Activated naive CD4-positive, alpha-beta T cell (primary cell): ENCODE measurements at places on chromosomes 7 and 10.

GRCh38 chr10:997266-998022, 9.2 kb downstream of the GTPBP4 start:
- no peak for DNase-seq

- DNase-seq, result no peak
These were observed 58.3 kb downstream of the IKZF1 start for GRCh38 chr7:50362712-50363282.

DNA sequence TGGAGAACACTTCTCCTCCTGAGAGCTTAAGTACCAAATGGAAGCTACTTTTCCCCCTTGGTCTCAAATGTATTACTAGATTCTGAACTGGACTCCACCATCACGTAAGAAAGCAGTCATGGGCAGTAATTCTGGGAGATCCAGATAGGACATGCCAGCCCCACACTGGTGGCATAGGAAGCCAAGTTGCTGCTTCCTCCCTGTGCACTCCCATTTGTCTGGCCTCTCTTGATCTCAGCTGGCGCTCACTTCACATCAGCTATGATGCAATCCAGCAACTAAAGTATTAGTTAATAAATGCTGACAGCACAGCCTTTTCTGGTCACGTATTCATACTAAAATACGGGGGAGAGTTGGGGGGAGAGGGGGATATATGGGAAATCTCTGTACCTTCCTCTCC, 3.4 kb upstream of the IL6 start:
- no peak for DNase-seq

GRCh38 chr10:118214776-118215175, 127.3 kb downstream of the FAM204A start:
- DNase-seq, result no peak

DNA sequence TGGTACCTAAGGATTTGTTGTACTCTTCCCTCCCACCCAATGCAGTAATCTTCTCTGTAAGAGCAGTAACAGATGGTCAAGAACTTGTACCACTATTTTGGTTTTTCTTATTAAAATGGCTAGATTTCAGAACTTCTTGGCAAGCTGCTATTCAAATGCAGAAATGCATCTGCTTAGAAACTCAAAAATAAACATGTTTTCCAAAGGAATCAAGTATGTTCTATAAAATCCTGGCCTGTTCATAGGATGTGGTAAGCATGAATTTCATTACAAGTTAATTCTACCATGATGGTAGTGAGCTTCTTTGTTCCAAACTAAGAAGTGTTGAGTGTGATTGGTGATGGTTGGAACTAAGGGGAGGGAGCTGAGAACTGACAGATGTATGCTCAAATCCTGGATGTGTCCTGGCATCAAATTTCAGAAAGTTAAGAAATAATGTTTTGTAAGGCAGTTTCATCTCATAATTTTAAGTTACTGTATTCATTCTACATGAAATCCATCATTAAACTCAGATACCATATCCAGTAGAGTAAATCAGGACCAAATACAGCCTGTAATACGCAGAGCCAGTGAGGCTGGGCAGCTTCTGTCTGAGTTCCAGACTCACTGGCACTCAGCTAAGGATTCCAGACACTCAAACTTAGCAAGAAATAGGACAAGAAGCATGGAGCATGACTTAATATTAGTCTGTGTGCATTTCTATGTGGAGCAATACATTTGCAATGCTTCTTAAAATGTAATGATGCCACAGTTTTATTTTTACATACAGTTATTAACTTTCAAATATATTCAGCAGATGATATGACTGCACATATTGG, 119.6 kb downstream of the TES start:
- no peak for DNase-seq

DNA sequence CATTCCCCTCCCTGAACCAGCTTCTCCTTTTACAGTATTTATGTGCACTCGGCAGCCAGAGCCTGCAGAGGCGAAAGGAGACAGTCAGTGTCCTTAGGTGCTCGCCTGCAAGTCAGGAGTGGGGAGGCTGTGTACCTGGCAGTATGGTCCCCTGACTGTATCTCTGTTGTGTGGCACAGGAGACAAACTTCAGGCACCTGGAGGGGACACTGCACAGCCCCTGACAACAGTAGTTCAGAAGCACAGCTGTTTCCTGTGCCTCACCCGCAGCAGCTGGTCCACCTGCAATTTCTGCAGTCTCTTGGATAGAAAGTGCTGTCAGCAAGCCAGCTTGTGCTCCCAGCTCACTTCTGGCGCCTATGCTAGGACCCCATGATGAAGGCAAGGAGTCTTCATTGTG, 73.4 kb upstream of the LAMB4 start:
- no peak for DNase-seq

DNA sequence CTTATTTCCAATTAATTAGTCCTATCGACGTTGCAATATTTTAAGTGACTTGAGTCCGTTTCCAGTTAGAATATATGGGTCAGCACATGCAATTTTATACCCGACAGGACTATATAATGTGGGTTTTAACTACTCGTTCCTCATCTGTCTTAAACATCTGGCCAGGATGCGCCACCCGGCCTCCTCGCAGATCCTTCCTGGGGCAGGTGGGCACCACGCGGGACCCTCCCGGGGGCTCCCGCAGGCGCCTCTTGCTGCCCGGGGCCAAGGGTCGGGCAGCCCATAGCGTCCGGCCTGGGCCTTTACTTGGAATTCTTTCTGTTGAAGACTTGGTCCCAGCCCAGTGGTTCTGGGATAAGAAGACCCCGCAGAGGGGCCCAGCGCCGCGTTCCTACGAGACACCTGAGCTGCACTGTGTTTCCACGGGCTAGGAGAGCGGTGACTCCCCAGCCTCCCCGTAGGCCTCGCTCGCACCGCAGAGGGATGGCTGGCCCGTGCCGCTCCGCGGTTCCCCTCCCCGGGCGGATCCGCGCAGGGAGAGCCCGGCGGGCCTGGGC, 10.1 kb upstream of the MNX1 start:
- DNase-seq, result no peak

DNA sequence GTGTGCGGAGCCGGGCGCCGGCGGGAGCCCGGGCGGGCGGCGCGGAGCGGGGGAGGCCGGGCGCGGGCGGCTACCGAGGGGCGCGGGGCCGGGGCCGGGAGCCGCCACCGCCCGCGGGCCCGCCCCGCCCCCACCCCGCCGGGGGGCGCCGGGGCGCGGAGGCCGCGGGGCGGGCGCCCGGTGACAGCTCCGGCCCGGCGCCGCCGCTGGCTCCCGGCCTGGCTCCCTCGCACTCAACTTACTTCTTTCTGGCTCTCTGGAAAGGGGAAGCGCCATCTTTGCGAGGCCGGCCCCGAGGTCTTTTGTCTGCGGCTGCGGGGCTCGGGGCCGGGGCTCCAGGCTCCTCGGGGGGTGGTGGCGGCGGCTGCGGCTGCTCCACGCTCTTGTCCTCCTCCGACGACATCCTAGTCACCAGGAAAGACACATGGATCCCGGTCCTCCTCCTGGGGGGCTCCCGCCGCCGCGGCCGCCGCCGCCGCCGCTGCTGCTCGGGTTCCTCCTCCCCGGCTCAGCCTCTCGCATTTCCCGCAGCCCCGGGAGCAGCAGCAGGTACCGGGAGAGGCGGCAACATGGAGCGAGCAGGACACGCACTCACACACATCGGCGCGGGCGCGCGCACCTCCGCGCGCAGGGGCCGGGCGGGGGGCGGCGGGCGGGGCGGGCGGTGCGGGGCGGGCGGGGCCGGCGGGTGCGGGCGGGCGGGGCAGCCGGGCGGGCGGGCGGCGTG, at the start of gene KMT2C:
Gene KMT2C, minus strand, starts transcription at position 620 of the 727 bp plus-strand sequence. Its CDS starts 217 bp downstream, at position 403.
- DNase-seq, result peak; percentile 25

DNA sequence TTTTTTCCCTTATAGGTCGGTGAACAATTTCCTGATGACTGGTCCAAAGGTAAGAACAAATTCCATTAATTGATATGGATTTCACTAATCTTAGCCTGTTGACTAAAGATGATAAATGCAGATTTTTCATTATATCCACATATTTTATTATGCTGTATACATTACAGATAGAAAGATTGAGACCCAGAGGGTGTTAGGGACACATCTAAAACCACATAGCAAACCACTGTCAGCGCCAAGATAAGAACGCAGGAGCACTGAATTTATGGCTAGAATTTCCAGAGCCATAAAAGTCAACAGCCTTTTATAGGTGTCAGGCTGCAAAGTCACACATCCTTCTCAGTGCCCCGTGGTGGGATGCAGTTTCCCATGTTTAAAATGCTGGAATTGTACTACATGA, 16.2 kb downstream of the WNT8B start:
- DNase-seq, result no peak

DNA sequence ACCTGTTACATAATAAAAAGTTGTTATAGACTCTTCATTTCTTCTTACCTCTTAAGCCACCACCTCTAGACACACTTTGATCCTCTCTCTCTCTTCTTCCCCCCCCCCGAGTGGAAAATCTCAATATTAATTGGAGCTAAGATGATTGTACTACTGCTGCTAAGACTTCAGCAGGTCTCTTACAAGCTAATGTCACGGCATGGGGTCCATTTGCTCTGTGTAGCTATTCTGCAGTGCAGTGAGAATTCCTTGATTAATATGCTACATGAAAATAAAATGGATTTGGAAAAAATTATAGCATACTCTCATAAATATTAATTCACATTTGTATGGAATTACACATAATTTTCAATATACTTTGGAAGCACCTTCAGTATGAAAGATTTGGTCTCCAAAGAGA, 297.2 kb downstream of the AUTS2 start:
- DNase-seq, result no peak
